ENCODE measurements at places on chromosomes 1 and 21.

- no peak for DNase-seq
Measured at GRCh38 chr1:27505420-27505680, 15.4 kb upstream of the WASF2 start.

GRCh38 chr1:23814016-23814415, 11.2 kb downstream of the HMGCL start:
- no peak for DNase-seq

DNA sequence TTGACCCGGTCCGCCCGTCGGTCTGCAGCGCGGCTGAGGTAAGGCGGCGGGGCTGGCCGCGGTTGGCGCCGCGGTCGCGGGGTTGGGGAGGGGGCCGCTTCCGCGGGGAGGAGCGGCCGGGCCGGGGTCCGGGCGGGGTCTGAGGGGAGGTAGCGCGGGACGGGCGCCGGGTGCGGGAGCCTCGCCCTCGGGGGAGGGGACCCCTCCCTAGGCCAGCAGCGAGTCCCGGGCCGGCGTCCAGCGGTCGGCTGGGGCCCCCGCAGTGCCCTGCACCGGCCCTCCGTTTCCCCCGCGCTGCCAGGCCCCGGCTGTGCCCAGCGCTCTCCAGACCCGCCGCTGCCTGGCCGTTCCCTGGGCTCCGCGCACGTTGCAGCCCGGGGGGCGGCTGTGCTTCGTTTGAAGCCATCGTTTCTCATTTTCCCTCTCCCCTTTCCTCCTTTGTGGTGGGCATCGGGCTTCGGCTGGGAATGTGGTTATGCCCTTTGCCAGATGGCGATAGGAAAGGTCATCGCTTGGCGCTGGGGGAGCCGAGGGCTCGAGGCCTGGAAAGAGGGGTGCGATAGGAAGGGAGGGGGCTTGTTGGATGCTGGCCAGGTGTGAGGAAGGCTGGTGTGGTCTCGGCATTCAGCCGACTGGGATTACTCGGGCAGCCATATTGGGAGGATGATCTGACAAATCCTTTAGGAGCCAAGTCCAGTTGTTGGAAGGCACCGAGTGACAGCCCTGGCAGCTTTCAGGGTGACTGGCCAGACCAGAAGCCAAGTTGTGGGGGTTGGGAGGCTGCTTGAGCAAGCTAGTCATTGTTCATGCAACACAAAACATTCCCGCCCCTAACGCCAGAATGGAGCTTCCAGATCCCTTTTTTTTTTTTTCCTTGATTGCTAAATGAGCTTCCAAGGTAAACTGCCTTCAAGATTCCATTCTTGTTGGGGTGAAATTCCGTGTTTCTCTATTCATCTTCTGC, 753 bp downstream of the KIF1B start:
- peak; percentile 97 for DNase-seq

GRCh38 chr1:178418284-178418955, 78.3 kb downstream of the CLEC20A start:
- no peak for DNase-seq

- no peak for DNase-seq
Measured at GRCh38 chr1:55048453-55049270, 9.3 kb downstream of the PCSK9 start.

- no peak for DNase-seq
Measured at GRCh38 chr21:38811257-38811656, 5.5 kb downstream of the ETS2 start.

DNA sequence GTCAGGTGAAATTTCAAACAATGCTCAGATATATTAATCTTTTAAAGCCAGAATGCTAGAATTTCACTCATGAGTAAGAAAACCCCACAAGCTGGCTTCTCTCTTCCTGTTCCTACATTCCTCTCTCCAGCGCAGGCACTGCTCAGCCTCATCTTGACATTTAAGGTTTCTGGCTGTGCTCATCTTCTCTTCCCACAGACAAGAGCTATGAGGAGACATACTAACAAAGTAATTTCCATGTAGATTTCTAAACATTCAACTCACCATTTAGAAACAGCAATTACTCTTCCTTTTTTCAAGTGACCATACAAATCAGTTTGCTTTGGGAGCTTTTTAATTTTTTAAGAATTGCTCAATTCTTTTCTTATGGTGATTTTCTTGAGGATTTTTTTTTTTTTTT, 7.8 kb upstream of the LRRC8D start:
- no peak for DNase-seq

- no peak for DNase-seq
Measured at GRCh38 chr1:242877229-242877628, 352.7 kb upstream of the PLD5 start.

- DNase-seq = no peak
Measured at GRCh38 chr1:229869240-229869639, 197.8 kb upstream of the GALNT2 start.

DNA sequence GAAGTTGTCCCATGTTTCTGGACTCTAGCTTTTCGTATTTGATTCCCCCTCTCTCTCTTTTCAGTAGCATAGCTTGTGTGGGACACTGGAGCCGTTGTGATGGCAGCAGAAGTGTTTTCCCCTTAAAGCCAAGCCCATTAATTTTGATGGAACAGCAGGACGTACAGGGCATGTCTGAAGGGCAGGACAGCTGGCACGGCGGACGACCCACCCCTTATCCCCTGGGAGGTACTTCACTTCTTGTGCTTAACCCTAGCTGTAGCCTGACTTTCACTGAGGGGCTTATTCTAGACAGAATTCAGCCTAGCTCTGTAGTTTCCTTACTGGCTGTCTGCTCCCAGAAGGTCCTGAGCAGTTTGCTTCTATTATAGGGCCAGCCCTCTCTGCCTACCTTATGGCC, 8.6 kb upstream of the PPFIA4 start:
- DNase-seq = no peak

DNA sequence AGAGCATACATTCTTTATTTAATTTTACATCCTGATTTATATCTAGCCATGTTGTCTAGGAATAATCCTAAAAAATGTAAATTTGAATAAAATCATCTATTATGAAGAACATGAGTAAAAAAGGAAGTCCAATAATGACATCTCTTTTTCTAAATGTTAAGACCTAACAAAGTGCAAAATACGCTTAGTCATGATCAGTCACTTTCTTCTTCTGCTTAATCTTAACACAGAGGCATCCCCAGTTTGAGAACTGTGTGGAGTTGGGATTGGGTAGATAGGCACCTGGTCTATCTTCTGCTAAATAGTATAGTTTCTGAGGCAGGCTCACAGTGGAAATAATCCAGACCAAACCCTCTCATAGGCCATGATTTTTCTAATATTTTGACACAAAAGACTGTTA, 311.7 kb upstream of the LRRC7 start:
- no peak for DNase-seq

DNA sequence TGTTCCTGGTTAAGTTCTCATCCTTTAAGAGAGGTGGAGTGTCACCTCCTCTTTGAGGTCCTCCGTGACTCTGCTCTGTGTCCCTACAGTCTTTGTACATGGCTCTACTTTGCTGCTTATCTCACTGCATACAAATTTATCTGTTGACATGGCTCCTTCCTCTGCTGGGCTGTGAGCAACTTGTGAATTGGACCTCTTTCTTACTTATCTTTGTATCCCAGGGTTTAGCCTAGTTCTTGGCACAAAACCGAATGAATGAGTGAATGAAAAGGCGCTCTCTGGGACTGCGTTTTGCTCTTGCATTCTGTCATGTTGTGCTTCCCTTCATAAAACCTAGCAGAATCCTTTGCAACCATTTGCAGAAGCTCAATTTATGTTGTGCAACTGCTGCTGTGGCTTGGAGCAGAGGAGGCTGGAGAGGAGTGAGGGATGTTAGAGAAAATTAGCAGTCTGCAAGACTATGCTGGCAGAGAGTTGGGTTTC, 12.4 kb downstream of the SLC26A9 start:
- DNase-seq = no peak

Data from thoracic aorta (tissue), 2 donors.